ENCODE measurements at places on chromosomes 4 and X.
A peak's percentile ranks its signal among the peaks of the same experiment; 100 is the strongest.

DNA sequence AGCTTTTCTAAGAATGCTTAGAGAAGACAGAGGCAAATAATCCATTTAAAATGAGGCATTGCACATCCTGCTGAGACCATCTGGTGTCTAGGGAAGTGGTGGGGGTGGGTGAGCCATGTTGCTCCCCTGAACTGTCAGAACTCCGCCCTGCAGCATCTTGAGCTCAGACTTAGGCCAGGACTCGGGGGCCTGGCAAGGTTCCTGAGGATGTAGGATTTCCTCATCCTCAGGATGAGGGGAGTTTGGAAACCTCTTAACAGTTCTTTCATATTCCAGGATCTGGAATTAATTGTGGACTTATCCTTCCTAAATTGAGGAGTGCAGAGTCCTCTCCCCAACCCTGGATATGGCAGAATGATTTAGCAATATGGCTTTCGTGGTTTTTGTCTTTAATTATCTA is 6.6 kb downstream of the TLL1 start:
- DNase-seq = no peak

DNA sequence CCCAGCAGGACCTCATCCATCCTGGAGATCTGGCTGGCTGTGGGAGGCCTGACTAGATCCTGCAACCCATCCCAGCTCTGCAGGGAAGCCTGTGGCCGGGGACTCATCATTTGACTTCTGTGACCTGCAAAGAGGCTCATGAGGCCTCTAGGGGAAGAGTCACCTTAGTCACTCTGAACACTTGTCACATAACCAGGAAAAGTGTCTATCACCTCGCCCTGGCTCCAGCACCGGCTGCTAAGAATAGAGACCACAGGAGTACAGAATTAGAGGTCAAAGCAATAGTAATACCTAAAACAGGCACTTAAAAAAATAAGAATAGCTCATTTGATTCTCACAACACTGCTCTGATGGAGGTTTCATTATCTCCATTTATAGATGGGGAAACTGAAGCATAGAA is 3.8 kb upstream of the NSG1 start:
- no peak for DNase-seq

DNA sequence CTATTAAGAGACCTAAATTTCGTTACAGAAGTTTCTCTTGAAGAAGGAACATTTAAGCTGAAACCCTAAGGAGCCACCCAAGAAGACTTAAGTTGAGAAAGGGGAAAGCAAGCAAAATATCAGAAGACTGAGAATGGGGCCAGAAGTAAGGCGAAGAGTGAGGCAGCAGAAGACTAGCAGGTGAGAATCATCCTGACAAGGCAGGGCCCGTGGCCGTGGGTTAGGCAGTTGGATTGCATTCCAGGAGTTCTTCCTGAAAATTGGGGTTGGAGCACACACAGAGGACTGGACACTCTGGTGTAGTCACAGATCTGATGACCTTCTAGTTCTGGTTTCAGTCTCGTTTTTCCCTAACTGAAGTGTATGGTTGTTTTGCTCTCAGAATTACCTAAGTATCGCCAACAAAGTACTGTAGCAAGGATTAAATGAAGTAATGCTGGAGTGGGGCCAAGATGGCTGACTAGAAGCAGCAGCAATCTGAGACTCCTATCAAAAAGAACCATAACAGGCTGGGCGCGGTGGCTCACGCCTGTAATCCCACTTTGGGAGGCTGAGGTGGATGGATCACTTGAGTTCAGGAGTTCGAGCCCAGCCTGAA is 94.4 kb upstream of the GUCY1A1 start:
- DNase-seq = no peak

GRCh38 chr4:6423575-6423974 is 48.8 kb downstream of the PPP2R2C start:
- no peak for DNase-seq

DNA sequence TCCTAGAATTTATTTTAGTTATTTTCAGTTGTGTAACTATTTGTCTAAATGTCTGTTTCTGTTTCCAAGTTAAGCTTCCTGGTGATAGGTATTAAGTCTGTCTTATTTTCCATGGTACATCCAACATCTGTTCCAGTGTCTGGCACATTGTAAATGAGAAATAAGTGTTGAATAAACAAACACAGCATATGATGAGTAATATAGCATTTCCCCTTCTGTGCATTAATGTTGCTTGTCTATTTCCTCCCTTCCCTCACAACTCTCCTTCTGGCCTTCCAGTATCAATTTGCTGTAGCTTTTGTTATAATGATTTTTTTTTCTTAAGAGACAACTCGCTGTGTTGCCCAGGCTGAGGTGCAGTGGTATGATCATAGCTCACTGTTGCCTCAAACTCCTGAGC is 36.1 kb downstream of the COPS4 start:
- no peak for DNase-seq

DNA sequence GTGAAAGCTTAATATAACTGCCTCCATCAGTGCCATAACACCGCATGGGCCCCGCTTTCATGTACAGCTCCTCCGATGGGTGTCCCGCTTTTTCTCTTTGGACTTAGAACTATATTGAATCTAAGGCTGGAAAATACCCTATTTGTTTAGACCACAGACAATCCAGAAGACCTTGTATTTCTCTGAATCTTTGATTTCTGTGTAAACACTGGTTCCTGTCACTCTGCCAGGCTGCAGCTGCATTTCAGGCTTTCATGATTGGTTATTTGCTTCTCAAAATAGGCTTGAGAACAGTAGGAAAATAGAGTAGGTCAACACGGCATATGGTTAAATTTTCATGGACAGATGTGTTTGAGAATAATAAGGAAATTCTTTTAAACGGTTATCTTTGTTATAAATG is 80.0 kb downstream of the NWD2 start:
- peak; percentile 32 for DNase-seq

DNA sequence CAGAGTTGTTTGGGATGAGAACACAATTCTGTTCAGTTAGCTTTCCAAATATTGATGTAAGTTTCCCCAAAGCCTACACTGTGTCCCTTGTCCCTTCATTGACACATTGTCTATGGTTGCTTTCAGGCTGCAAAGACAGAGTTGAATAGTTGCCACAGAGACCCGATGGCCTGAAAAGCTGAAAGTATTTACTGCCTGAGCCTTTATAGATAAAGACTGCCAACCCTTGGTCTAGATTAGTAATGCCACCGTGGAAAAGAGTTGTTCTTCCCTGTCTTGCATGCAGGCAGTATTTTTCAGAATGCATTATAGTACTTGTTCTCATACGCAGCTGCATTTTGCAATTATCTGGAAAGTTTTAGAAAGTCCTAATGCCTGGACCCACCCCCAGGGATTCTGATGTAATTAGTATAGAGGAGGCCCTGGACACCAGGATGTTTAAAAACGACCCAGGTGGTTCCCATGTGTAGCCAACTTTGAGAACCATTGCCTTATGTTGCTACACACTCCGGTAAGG is 180.8 kb downstream of the FRMPD4 start:
- DNase-seq = peak; percentile 12

DNA sequence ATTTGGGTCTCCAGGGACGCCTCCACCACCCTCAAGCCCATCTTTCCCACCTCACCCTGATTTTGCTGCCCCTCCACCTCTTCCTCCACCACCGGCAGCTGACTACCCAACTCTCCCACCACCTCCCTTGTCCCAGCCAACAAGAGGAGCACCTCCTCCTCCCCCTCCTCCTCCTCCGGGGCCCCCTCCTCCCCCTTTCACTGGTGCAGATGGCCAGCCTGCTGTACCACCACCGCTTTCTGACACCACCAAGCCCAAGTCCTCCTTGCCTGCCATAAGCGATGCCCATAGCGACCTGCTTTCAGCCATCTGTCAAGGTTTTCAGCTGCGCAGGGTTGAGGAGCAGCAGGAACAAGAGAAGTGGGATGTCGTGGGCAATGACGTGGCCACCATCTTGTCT is 32.4 kb upstream of the ZNF81 start:
- no peak for DNase-seq

GRCh38 chr4:108333353-108333942 is 164.7 kb upstream of the LEF1 start:
- no peak for DNase-seq

- no peak for DNase-seq
Measured at GRCh38 chrX:135629342-135629741, 84.1 kb upstream of the CT45A1 start.

DNA sequence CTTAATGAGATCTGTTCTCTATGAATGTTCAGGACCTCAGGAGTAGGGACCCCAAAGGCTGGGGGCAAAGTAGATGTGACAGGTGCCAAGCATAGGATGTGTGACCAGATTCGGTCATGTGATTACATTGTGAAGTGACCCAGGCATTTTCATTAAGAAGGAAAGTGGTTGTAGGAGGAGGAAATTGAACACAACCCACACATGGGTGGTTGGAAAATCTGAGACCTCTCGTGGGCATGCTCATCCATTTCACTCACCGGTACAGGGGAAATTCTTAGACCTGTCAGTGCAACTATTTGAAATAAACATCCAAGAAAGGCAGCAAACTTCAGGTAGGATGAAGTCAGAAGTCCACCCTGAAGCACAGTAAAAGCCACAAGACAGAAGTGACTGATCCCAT is 43.5 kb upstream of the CD99 start:
- no peak for DNase-seq

GRCh38 chrX:97367125-97367524 is 483.4 kb downstream of the RPA4 start:
- peak; percentile 3 for DNase-seq

GRCh38 chrX:56920338-56920997 is 74.9 kb downstream of the SPIN3 start:
- no peak for DNase-seq

GRCh38 chr4:44791831-44792230 is 65.5 kb upstream of the GNPDA2 start:
- no peak for DNase-seq

DNA sequence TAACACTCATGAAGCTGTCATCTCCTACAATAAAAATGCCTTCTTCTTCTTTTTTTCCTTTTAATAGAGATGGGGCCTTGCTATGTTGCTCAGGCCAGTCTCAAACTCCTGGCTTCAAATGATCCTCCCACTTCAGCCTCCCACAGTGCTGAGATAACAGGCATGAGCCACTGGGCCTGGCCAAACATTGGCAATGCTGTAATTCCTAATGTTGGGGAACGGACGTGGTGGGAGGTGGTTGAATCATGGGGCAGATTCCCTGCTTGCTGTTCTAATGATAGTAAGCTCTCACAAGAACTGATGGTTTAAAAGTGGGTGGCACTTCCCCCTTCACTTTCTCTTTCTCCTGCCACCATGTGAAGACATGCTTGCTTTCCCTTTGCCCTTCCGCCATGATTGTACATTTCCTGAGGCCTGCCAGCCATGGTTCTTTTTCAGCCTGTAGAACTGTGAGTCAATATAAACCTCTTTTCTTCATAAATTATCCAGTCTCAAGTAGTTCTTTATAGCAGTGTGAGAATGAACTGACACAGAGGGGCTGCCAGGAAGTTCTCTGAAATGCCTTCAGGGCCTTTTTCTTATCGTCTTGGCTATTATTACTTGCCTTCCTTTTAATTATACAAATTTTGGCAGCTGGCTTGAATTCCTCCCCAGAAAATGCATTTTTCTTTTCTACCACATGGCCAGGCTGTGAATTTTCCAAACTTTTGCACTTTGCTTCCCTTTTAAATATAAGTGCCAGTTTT is 93.0 kb downstream of the CENPC start:
- DNase-seq = no peak

GRCh38 chr4:89733946-89734345 is 103.0 kb downstream of the SNCA start:
- DNase-seq = no peak

- peak; percentile 36 for DNase-seq
Measured at GRCh38 chr4:157978680-157979361, 194.0 kb downstream of the GASK1B start.

DNA sequence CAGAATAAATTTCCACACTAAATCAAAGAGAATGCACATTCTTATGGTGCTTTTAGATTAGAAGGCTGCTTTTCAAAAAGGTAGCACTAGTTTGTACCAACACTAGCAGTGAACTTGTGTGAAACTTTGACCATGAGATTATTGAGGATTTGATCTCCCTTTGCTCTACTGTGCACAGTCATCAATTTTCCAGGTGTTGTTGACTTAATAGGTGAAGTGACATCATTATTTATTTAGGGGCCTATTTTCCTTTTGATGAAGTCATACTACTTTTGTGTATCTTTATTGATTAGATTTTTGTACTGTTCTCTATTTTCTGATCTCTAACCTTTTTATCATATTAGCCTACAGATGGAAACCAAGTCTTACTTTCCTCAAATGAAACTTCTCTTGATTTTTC is 507.9 kb upstream of the LCORL start:
- no peak for DNase-seq

DNA sequence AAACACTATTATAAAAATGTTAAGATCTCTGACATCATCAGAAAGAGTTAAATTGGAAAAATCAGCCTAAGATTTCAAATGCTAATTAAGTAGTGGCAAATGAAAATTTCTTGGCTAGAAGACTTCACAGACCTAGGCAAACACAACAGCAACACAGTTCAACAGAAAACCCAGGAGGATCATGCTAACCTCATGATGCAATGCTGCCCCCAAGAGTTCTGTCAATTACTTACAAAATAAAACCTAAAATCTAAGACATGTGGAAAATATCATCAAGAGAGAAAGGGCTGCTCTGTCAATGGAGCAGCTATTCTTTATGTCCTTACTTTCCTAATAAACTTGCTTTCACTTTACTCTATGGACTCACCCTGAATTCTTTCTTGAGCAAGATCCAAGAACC is 21.0 kb downstream of the S100G start:
- peak; percentile 4 for DNase-seq

GRCh38 chr4:111991163-111991562 is 154.1 kb upstream of the FAM241A start:
- no peak for DNase-seq

DNA sequence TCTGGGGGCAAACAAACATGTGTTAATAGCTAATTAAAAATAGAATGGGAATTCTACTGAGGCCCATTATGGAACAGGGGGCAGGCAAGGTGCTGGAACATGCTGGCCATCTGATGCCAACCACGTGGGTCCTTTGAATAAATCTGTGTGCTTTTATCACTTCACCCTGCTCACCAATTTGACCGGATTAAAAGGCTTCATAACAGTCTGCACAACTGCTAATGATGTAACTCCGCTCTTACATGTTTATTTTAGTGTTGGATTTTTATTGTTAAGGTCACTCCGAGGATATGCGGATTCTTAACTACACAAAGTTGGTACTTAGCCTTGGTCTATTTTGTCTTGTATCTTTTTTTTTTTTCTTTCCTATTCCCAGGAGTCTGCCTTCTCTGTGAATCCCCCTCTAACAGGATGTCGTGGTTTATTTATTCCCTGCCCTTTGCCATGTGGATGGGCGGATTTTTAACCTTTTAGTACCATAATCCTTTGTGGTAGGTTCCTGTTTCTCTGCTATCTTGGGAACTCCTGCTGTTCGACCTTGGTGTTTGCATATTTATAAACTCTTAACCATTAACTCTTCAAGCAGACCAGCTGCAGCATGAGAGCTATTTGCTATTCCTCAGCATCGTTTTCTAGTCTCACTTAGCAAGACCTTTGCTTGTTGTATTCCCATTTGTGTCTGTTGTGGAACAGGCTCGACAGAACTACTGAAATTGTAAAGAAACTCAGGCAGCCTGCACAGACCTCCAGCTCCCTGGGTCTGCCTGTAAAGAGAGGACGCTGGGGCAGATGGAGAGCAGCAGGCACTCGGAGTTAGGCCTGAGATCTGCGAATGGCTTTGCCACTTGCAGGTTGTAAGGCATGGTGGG is 38.0 kb downstream of the TRIM2 start:
- no peak for DNase-seq

Measured in hippocampal formation (tissue), 2 donors.